ENCODE measurements at places on chromosomes 12 and 14.
A peak's percentile ranks its signal among the peaks of the same experiment; 100 is the strongest.

DNA sequence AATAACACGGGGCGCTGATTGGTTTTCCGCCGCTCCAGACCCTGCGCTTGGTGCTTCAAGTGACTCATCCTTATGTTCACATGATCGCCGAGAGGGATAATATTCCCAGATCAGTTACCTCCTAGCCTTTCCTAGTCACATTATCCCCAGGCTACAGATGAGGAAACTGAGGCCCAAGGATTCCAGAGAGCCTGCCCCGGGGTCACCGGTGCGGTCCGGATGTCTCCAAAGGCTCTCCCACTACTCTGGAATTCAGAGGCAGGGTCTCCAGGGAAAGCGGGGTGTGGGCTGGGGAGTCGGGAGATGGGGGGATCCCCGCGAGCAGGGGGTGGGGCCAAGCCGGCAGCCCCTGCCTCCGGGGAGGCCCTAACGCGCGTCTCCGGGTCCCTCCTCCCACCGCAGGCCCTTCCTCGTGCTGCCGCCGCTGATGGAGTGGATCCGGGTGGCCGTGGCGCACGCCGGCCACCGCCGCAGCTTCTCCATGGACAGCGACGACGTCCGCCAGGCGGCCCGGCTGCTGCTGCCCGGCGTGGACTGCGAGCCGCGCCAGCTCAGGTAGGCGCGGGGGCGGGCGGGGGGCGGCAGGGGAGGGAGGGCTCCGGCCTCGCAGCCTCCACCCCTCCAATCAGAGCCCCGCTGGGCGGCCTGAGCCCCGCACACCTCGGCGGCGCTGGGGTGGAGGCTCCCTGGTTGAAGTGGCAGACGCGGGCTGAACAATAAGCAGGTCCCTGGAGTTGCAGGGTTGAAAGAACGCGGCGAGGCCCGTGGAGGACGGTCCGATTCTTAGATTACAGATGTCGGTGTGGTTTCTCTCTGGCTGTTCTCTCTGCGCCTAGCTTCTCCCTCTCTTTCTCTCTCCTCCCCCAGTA is 104.6 kb upstream of the PWP1 start:
- DNase-seq: no peak

DNA sequence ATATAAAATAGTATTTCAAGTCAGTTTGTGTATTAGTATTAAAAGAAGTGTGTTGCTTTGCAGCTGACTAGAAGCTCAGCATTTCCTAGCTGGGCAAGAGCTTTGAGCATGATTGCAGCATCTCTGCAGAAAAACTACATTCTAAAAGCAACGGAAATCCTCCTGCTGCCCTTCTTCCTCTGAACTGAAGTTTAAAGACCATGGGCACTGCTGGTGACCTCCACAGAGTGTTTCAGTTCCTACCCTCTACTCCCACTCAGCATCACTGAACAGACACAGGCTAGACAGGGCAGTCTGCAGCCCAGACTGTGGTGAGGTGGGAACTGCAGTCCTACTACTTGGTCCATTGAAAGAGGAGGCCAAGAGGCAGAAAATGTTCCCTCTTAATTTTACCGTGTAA is 59.0 kb downstream of the FAR2 start:
- peak; percentile 60 for DNase-seq

GRCh38 chr14:32050878-32051277 is 26.2 kb upstream of the ARHGAP5 start:
- DNase-seq: no peak

DNA sequence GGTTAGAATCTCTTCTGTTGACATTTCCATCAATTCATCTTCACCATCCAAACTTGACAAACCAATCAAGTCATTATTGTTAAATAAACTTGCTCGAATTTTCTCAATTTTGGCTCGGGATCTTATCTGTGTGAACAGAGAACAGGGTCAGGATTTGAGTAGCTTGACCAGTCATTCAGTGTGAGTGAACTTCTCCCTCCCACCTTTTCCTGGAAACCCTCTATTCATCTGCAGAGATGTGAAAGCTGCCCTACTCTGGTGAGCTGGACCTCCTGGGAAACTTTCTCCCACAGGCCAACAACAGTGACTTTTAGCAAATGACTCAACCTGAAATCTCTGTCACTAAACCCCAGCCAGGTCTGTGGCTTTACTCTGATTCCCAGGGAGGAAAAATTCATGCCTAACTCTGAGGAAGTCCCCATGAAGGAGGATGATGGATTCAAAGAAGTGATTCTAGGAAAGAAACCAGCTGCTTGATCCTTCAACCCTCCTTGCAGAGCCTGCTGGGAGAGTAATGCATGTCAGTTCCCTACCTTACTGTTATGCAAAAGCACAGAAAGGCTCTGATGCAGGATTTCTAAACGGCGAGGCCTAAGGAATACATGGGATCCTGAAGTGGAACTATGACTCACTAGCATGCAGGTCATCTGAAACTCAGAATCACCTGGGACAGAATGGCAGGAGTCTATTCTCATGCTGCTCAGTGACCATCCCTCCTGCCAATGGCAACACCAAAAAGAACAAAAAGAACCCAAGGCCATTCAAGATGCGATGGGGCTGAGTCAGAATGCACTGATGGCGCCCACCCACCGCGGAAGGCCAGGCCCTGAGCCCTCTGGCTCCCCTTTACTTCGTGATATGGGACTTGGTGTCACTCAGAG is 58.0 kb downstream of the TRAFD1 start:
- no peak for DNase-seq

GRCh38 chr12:91773749-91774429 is 371.8 kb downstream of the BTG1 start:
- no peak for DNase-seq
